Hematopoietic multipotent progenitor cell treated with erythropoietin and hydrocortisone succinate and interleukin-3 and kit ligand, for 6 days (in vitro differentiated cells): ENCODE measurements at places on chromosomes 7 and 10.

DNA sequence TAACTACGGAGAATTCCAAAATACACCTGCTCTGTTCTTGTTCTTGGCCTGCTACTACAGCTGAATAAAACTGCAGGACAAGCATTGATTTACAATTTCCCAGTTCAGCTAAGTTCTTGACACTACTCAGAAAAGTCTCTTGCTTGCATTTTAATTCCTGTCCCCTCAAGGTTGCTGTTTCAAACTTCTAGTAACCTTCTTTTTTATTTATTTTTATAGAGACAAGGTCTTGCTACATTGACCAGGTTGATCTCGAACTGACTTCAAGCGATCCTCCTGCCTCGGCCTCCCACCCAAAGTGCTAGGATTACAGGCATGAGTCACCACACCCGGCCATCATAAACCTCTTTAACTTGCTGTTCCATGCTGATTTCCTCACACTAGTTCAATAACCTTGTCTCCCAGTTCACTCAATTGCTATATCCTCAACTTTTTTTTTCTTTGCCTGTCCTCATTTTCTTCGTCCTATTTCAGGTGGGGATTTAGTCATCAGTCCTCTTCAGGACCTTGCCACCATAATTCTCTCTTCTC, 79.9 kb downstream of the ARHGAP21 start:
- no peak for DNase-seq

- DNase-seq = no peak
Observed at GRCh38 chr7:38846280-38846679, 62.7 kb downstream of the VPS41 start.

- no peak for DNase-seq
Observed at GRCh38 chr10:51342381-51342780, 268.1 kb downstream of the PRKG1 start.

DNA sequence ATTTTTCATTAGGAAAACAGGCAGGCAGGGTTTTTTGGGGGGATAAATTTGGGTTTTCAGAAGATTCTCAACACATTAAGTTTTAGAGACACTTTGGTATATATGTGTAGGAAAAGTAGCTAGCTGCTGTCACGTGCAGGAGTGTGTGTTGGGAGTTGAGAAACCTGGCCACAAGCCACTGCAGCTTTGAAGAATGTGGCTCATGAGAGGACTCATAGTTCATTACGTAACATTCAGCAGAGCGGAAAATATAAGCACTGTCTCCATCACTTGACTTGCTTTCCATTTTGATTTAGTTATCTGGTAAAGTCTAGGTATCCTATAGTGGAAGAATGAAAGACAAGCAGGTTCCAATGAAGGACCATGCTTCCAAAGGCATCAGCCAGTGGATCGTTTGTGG, 31.2 kb downstream of the SMNDC1 start:
- DNase-seq = peak; percentile 69

DNA sequence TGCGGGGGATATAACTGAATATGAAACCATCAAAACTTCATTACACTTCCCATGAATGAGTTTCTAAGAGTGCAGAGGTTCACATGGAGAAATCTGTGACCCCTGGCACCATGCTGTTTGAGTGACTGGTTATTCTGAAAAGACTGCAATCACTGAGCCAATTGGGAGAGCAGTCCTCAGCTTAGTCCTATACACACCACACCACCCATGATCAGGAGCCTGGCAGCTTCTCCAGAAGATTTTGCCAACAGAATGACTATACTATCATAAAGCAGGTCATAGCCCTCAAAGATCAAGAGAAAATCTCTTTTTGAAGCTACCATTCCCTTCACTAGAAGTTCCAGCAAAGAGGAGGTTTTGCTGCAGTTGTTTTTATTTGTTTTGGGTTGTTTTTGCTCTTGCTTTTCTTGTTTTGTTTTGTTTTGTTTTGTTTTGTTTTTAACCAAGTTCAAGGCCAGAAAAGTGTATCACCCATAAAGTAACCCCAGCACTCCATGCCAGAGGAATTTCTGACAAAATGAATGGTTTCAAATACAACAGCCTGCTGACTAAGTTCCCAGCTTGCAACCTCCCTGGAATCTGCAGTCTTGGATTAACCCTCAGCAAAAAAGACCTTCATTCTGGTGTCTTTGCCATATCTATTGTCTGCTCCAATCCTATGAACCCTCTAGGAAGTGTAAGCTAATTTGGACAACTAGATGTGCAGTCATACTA, 19.7 kb upstream of the HGF start:
- no peak for DNase-seq

- DNase-seq = peak; percentile 4
Observed at GRCh38 chr10:60733517-60733822, 44.8 kb upstream of the CDK1 start.

GRCh38 chr7:134613623-134614347, 32.9 kb upstream of the BPGM start:
- no peak for DNase-seq

GRCh38 chr10:93773120-93773519, 15.4 kb downstream of the LGI1 start:
- peak; percentile 7 for DNase-seq

- DNase-seq = peak; percentile 64
Observed at GRCh38 chr10:118332236-118332635, 9.9 kb downstream of the FAM204A start.

DNA sequence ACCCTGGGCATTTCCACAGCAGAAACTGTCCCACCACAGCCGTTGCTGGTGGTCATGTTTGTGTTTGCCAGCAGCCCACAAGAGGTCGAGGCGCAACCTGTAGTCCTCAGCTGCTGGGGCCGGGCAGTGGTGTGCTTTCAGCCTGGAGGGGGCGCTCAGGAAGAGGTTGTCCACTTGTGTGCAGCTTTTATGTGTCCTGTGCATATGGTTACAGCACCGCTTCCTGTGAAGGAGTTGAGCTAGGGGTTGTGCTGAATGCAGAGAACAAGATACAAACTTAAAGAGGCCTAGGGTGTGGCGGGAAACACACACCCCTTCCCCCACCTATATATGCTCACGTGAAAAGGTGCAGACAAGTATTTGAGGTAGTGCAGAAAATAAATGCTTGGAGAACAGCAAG, 29.5 kb upstream of the PFKFB3 start:
- peak; percentile 63 for DNase-seq

- no peak for DNase-seq
Observed at GRCh38 chr10:14481752-14482151, 151.0 kb upstream of the FRMD4A start.

DNA sequence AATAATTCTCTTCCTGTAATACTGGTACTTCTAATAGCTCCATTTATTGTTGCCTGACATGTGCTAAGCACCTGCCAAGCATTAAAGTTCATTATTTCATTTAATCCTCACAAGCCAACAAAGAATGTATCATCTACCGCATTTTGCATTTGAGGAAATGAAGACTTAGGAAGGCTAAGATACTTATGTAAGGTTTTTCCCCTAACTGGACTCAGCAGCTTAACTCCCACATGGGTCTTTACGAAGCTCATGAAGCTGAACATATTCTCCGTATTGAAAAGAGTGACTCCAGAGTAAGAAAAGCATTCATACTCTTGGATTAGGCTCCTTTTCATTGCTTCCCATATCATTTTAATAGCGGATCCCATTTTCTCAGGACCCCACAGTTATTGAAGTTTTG, 155.7 kb upstream of the TMEM72 start:
- DNase-seq = no peak

- DNase-seq = no peak
Observed at GRCh38 chr7:108581655-108582491, 12.2 kb downstream of the DNAJB9 start.

DNA sequence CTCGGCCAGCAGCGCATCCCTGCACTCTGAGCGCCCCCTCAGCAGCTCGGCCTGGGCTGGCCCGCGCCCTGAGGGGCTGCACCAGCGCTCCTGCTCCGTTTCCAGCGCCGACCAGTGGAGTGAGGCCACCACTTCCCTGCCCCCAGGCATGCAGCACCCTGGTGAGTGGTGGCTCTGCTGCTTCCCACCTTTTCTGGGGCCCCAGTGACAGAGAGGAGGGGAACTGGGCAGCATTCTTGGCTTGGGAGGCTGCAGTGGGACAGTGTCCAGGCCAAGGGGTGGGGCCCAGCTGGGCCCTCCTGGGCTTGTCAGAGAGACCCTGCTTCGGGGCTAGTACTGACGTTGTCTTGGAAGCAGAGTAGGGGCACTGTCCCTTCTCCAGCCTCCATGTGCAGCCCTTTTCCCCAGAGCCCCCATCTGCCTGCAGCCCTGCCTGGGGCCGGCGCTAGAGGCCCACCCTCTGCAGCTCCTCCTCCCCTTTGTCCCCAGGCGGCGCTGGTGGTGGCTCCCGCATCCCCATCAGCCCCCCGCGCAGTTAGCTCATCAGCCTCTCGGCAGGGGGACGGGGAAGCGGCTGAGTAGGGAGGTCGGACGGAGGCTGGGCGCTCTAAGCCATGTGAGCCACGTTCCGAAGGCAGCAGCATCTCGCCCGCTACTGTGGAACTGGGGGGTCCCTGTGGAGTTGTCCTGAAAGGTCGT, 29.2 kb downstream of the GBX1 start:
- DNase-seq = no peak

GRCh38 chr7:86598311-86598710, 45.4 kb upstream of the GRM3 start:
- DNase-seq = peak; percentile 1

GRCh38 chr7:11754123-11754522, 77.9 kb downstream of the THSD7A start:
- no peak for DNase-seq

- DNase-seq = no peak
Observed at GRCh38 chr10:130017631-130018022, 53.6 kb upstream of the EBF3 start.

DNA sequence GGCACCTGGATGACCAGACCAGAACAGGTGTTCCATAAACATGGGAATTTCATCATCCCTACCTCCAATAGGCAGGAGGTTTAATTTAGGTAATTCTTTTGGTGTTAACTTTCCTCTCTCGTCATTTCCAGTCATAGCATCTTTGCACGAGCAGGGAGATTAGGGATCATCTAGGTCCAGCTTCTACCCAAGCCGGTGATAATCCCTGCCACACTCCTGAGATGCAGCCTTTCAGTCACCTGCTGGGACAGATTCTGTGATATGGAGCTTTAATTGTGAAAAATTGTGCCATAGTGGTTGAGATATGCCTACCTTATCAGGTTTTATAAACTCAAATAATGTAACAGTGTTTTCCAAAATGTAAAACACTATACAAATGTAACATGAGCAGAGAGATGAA, 191.8 kb upstream of the AOAH start:
- DNase-seq = no peak

DNA sequence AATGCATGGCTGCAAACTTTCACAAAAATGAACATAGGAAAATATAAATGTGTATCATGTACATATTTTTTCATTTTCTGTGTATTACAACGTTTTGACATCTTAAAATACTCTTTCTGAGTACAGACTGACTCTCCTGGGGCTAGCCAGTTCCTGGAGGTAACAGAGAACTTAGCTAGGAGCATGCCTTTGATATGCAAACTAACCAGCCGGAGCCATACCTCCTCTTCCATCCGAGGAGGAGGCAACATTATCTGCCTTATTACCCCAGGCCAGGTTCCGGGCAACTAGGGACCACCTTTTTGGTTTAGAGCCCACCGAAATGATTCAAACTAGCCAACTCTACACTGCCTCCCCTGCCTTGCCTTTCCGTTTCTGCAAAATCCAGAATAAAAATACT, 33.7 kb upstream of the HECW1 start:
- no peak for DNase-seq

DNA sequence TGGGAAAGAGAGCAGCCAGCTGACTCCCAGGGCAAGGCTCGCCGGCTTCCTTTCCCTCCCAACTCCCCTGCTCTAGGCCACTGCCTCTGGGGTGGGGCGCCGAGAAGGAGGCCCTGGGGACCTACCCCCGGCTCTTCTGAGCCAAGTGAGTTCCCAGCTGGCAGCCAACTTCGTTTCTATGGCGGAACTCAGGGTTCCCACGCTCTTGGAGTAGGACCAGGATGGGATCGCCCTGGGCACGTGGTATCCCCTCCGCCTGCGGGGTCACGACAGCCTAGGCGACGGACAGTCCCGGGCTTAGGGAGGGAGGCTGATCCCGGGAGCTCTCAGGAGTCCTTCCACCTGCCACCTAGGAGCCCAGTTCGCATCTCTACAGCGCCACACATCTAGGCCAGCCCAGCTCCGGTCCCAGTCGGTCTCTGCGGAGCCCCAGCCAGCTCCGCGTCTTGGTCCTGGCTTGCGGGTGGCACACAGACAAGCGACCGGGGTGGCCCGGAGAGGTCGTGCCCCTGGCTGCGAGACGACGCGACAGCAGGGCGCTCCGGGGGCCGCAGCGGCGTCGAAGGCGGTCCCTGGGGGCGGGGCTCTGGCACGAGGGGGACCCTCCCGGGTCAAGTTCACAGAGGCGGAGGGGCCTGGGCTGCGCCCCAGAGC, 20.5 kb upstream of the GATA3 start:
- no peak for DNase-seq

DNA sequence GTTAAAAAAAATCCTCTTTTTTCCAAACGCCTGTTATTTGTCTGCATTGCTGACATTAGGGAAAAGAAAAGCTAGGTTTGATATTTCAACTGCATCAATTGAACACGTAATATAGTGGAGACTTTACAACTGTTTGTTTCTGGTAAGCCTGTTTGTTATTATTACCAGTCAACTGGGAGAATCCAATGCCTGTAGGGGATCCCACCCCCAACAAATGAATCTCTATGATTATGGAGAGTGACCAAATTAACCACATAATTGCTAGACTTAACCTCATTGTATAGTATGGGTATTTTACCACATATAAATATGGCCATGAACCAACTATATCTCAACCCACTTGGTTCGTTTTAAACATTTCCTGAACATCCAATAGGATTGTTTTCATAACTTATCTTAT, 216.1 kb downstream of the TWIST1 start:
- no peak for DNase-seq

DNA sequence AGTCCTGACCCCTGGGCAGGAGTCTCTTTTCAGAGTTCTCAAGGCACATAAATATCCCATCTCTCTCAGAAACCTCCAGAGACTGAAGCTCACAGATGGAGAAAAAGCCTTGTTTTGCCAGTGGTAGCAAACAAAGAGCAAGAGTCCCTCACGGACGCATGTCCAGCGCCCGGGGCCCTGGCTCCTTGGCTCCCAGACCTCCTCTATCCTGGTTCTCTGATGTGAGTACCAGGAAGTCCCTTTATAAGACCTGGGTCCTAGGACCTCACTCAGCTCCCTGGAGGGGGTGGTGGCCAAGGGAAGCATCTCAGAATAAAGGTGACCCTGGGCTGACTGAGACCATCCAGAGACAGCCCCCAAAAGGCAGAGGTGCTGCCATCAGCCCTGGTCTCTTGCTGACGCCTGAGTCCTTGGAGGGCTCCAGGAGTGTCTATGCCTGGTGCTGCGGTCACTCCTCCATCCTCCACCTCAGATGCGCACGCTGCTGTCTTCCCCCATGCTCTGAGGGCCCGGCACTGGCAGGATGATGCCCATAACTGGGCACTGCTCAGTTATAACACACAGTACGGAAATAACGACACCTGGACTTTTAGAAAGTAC, 221.5 kb downstream of the TNS3 start:
- no peak for DNase-seq

- no peak for DNase-seq
Observed at GRCh38 chr10:93434991-93435491, 47.1 kb downstream of the MYOF start.

GRCh38 chr10:49278497-49278981, 20.4 kb upstream of the C10orf71 start:
- peak; percentile 28 for DNase-seq

- no peak for DNase-seq
Observed at GRCh38 chr7:34373940-34374339, 284.1 kb upstream of the NPSR1 start.
